Mesenchymal stem cell (in vitro differentiated cells and primary cell): ENCODE measurements at places on chromosomes 5 and 9.

GRCh38 chr5:54965806-54966205 is 19.6 kb downstream of the ESM1 start:
- no peak for DNase-seq

GRCh38 chr9:101664453-101664852 is 69.7 kb upstream of the PPP3R2 start:
- no peak for DNase-seq

- no peak for DNase-seq
Observed at GRCh38 chr9:108801949-108802348, 53.8 kb downstream of the ACTL7B start.

DNA sequence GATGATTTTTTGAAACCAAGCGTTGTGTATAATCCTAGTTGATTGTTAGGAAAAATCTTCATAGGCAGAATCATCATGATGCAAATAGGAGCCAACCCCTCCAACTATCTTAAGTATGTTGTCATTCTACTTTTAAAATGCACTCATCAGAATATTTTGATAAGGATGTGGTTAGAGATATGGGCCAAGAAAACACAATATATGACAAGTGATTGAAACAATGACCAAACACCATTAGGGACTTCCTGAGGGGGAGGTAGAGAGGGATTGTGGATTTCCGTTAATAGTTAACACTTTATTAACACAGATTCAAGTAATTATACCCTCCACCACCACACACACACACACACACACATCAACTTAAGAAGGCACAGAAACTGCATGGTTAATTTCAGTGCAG is 143.3 kb downstream of the ARSB start:
- no peak for DNase-seq

DNA sequence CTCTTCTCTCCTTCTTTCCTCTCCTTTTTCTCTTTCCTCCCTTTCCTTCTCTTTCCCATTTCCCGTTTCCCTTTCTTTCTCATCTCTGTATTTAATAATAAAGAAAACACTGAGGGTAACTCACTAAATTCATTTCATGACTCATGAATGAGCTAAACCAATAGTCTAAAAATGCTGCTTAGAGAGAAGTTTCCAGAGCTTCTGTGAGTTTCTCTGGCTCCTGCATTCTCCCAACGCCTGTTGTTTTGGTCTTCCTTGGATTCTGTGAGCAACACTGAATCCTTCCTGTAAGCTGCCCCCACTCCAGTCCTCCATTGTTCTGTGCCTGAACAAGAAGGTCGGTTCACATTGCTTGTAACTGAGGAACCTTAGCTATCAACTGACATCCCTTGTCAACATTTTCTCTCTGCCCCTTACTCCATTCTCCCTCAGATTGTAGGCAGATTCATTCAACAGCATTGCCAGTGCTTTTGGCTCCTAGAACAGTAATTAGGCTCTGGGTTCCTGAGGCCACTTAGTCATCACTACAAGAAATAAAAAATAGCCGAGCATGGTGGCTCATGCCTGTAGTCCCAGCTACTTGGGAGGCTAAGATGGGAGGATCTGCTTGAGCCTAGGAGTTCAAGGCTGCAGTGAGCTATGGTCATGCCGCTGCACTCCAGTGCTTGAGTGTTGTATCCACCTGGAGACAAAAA is 237.7 kb upstream of the KLF4 start:
- no peak for DNase-seq

- DNase-seq, result no peak
Observed at GRCh38 chr9:36548454-36548853, 24.2 kb upstream of the MELK start.

DNA sequence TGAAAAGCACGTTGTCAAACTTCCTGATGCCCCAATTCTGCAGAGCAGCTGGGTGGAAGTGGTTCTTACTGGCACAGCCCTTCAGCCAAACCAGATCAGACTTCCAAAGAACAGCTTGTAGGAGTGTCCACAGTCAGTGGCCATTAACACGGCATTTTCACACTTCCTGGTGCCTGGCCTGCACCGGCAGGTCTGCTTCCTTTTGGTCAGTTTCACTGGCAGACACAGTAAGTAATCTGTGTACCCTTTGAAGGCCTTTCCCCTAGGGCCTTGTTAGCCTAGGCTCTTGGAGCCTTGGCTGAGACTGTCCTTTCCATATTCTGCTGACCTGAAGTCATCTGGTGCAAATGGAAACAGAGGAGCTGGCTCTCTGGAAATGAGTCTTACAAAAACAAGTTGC is 297.5 kb upstream of the TNC start:
- DNase-seq, result no peak

DNA sequence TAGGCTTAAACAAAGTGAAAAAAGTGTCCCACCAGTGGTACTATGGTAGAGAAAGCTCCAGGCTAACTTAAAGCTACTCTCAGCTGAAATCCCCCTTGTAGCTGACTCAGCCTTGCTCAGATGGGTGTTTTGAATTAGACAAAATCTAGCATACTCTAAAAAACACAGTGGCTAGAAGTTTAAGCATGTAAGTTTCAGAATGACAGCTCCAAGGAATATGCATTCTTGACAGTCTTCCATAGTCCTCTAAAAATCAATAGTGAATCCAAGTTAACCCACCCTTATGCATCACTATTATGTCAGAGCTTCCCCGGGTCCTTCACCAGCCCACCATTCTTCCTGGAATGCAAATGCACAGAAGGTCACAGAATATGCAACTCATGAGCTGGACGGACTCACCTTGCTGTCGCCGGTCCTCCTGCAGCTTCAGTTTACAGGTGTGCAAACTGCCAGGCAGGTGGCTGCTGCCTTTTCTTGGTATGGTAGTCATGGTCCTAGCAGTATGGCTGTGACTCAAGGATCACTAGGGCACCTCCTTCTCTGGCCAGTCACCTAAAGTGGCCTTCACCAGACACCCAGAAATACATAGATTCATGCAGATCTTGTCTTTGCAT is 668 bp downstream of the RANBP3L start:
- DNase-seq, result peak; percentile 3

DNA sequence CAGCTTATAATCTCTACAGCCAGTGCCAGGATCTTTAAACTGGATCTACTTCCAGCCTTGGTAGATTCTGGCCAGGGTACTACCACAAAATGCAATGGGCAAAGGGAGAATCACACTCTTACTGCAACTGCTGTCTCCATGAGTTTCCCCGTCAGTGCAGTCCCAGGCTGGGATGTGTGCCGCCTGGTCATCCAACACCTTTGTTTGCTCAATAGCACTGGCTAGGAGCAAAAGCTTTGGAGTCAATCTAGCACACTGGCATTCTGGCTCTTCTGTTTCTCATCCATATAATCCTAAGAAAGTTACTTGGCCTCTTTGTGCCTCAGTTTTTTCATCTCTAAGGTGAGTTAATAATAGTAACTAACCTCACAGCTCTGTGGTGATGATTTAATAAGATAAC is 96.9 kb downstream of the FBN2 start:
- no peak for DNase-seq

GRCh38 chr5:118220556-118221195 is 767.7 kb downstream of the DTWD2 start:
- no peak for DNase-seq

GRCh38 chr5:5065472-5065871 is 74.7 kb upstream of the ADAMTS16 start:
- DNase-seq, result no peak

DNA sequence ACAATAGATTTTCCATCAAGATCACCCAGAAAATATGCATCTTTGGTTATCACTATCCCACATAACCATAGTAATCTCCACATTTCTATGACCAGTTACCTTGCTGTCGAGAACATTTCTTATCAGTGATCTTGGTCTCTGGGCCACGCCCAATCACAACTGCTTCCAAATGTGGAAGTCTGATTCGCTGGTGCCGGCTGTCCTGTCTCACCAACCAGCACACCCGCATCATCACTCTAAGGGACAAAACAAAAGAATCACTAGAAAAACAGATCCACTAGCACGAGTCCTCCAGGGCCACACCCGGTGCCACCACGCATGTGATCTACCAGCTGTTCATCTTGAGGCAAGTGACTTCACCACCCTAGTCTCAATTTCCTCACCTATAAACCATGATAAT is 11.8 kb downstream of the APTX start:
- no peak for DNase-seq

GRCh38 chr5:140202610-140203009 is 27.6 kb downstream of the CYSTM1 start:
- DNase-seq, result no peak

DNA sequence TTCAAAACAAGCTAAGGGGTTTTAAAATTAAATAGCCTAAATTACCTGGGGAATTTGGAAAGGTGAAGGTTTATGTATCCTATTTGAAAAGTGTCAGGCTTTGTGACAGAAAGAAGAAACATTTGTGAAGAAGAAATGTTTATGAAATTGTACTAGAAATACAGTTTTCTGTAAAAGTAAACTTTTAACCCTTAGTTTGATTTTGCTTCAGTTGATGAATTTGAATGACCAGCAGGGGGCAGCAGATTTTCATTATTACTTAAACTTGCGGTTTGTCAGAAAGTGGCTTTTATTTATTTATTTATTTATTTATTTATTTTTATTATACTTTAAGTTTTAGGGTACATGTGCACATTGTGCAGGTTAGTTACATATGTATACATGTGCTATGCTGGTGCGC is 58.1 kb downstream of the NNT start:
- DNase-seq, result peak; percentile 56

- DNase-seq, result no peak
Observed at GRCh38 chr5:44242791-44243190, 146.4 kb downstream of the FGF10 start.

GRCh38 chr5:1017056-1017455 is 8.5 kb downstream of the NKD2 start:
- DNase-seq, result no peak

DNA sequence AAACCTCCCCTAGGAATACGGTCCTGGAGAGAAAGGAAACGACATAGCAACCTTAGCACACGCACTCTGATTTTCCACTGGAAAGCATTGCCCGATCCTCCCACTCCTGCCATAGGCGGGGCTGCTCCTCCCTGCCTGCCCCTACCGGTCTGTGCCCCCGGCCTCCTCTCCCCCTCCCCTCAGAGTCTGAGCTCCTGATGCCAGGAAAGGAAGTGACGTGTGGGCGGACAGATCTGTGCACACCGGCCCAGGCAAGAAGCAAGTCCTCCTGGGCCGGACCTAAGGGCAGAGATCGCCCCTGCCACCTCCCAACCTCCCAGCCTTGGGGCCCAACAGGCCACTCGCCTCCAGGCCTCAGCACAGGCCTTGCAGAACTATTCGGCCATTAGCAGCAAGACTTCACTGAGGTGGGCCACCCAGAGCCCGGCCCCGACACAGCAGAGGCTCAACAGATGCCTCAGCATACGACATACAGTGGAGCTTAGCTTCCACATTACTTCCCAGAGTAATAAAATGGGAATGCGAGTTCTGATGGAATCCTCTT is 7.2 kb downstream of the NINJ1 start:
- DNase-seq, result peak; percentile 41

- no peak for DNase-seq
Observed at GRCh38 chr9:16103620-16104397, 551.0 kb downstream of the CCDC171 start.

- DNase-seq, result no peak
Observed at GRCh38 chr5:33304601-33305000, 136.2 kb upstream of the TARS1 start.

DNA sequence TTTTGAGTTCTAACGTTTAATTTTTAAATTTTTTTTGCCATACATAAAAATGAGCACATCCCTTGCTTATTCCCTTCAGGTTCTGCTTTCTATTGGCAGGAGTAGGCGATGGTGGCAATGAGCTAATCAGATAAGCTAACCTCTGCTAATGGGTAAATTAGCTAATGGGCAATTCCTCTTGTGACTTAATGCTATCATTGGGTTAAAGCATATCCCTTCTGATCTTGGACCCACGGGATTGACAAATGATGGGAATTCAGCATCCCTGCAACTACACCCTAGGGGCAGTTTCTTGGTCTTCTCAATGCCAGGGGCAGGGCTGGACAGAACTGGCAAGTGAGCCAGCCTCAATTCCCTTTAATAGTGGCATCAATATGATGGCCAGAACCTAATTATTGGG is 70.2 kb upstream of the IL12B start:
- DNase-seq, result no peak

DNA sequence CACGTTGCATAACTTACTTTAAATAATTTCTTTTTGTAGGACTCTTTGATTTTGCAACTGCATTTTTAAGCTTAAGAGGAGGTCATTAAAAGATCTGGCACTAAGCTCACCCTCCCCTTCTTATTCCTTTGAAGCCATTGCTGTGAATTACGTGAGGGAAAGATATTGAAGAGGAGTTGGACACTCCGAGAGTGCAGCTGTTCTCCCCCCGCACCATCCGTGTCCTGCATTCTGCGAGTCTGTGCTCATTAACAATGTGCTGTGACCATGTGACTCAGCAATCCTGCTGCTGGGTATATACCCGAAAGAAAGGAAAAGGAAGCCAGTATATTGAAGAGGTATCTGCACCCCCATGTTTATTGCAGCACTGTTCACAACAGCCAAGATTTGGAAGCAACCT is 40.0 kb downstream of the NXNL2 start:
- DNase-seq, result peak; percentile 51
